ENCODE measurements at places on chromosomes 3 and 15. TPM values are rescaled to one million over a fixed set of nuclear protein-coding genes. Genes with fewer than 3 reads are reported as not detected.

C3orf85 gene
- total RNA-seq, result not detected

FYCO1 gene
- total RNA-seq, result 9.2 TPM

TTC21A gene
- total RNA-seq, result 3.9 TPM

IL5RA gene
- total RNA-seq, result not detected

DUOX1 gene
- total RNA-seq, result not detected

LMAN1L gene
- total RNA-seq, result 0.16 TPM

UNC13C gene
- total RNA-seq, result 0.03 TPM

NPAP1 gene
- under 0.01 TPM for total RNA-seq

TMEM108 gene
- 0.45 TPM for total RNA-seq

DNAJA4 gene
- total RNA-seq, result not detected

P2RY14 gene
- not detected for total RNA-seq

CLDND1 gene
- 140 TPM for total RNA-seq

Data from A375 (cell line).